ENCODE measurements at places on chromosomes 2 and 18.

GRCh38 chr18:58943896-58944295 is 79.2 kb downstream of the ZNF532 start:
- DNase-seq, result no peak

DNA sequence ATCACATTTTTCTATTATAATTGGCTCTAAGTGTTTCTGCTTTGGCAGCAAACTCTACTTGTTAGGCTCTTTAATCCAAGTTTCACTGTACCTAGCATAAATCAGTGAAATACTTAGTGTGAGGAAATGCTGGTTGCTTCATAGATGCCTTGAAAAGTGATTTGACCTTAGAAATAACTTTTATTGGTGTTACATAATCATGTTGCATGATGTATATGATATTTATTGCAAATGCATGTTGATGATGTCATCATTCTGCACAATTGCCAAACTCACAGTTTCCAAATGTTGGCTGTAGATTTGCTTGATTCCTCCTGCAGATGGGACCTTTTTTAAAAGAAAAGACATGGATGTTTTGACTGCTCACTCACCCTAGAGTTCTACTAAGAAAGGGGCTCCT is 137.6 kb upstream of the BCL2L11 start:
- DNase-seq, result no peak

GRCh38 chr2:149490296-149490695 is 97.3 kb downstream of the MMADHC start:
- DNase-seq, result no peak

DNA sequence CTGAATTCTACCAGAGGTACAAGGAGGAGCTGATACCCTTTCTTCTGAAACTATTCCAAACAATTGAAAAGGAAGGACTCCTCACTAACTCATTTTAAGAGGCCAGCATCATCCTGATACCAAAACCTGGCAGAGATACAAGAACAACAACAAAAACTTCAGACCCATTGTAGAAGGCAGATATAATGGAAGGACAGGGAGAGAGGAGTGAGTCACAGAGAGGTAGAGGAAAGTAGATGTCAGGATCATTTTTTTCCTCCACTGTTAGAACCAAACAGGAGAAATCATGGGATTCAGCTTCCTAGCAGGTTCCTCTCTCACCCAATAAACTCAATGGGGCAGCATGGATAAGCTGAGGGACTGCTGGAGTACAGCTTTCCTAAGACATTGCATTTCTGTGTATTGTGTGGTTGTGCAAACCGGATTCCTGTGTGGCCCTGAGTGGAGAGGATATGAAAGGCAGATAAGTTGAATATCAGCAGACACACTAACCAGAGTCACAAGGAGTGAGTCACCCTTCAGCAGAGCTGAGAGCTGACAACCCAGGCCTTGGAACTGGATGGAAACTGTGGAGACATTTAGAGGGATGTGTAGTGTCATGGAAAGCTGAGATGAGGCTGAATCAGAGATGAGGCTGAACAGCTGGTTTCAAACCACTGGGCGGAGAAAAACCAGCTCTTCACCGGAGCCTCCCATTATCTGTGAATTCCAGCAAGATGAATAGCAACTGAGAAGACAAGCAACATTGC is 60.9 kb upstream of the MMADHC start:
- no peak for DNase-seq

GRCh38 chr2:48454504-48454903 is 75.5 kb upstream of the STON1 start:
- DNase-seq, result no peak

DNA sequence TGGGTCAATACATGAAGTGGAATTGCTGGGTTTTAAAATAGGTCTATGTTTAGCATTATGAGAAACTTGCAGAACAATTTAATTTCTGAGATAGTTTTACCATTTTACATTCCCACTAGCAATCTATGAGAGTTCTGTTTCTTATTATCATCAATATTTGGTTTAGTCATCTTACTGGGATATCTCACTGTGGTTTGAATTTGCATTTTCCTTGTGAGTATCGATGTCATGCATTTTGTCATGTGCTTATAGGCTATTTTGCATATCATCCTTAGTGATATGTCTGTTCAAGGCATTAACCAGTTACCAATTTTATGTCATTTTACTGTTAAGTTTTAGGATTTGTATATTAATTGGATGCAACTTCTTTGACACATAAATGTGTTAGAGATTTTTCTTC is 204.4 kb downstream of the MCFD2 start:
- DNase-seq, result no peak

GRCh38 chr2:109385506-109385905 is 228.3 kb downstream of the SEPTIN10 start:
- no peak for DNase-seq

- DNase-seq, result no peak
These were observed 9.9 kb downstream of the GRP start for GRCh38 chr18:59229701-59230443.

DNA sequence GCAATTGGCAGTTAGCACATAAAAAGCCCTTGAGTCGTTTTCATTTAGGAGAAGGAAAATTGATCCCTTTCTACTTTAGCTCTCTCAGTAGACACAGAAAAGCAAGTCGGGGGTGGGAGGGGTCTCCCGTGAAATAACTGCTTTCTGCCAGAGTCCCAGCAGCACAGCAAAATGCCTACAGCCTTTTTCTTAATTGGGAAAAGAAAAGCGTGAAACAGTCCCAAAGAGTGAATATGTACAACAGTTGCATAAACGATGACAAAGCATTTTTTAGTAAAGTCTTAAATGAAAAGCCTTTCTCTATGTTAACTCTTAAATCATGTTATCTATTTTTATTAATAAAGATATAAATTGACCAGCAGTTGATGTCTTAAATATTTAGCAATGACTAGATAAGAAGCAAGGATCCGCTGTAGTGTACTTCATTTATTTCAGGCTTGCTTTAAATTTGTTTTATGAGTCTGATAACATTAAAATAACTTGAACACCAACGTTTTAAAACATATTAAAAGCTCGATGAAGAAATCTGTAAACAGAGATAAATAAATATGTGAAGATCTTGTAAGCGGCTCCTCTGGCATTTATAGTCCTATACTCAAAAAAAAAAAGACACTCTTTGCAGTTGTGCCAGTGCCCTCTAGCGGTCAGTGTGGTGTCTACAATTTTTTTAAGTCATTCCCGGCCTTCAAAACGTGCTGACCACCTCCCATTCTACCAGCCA is 42.3 kb upstream of the ATIC start:
- DNase-seq, result peak; percentile 21

DNA sequence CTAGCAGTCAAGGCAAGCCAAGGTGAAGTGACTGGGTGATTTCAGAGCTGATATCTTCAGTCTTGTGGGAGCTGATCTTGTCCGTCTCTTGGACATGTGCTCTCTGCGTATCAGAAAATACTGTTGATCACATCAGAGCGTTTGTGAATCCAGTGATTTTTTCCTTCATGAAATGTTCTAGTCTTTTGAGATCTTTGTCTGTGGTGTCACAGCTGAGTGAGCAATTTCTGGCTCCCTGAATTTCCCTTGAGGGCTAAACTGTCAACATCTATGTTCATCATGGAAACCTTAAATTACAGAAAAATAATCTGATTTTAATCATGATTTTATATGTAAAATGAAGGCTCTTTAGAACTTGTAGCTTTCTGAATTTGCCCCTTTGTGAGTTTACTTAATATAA is 432.0 kb downstream of the CCDC85A start:
- DNase-seq, result no peak

DNA sequence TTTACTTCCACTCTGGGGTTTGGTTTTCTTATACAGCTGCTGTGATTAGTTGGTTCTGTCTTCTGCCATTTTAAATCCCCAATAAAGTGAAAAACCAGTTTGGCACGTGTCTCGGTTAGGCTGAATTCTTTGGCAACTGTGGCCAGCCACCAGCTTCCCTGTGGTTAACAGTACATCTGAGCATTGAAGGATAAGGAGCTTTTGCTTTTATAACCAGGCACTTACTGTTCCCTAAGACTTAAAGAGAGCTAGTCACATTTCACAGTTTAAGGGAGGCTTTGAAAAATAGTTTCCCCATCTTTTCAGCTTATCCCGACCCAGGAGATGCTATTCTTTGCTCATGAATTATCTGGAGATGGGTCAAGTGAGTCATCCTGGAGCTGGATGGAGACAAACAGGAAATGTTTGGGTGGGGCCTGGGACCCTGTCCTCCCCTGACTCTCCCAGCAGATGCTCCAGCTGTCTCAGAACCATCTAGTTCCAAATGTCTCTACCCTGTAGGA is 57.3 kb upstream of the EML6 start:
- DNase-seq, result no peak

DNA sequence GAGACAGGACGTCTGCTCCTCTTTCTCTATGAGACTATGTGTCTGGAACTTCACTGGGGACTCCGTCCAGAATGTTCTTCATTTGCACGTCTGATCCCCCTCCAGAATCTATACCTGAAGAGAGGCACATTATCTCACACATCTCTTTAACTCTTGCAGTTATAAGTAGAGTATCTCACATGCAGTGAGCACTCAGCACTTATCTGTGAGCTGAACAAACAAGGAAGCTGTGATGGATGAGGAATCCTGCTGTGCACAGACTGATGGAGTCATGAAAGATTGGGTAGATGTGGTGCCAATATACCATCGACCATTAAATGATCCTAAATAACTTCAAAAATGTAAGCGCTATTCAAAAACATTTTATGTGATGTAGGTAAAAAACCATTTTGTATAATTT is 888.3 kb upstream of the CELF4 start:
- DNase-seq, result no peak

GRCh38 chr2:88500691-88501090 is 48.2 kb upstream of the FOXI3 start:
- no peak for DNase-seq

- DNase-seq, result no peak
These were observed 16.9 kb downstream of the QPCT start for GRCh38 chr2:37361216-37361815.

DNA sequence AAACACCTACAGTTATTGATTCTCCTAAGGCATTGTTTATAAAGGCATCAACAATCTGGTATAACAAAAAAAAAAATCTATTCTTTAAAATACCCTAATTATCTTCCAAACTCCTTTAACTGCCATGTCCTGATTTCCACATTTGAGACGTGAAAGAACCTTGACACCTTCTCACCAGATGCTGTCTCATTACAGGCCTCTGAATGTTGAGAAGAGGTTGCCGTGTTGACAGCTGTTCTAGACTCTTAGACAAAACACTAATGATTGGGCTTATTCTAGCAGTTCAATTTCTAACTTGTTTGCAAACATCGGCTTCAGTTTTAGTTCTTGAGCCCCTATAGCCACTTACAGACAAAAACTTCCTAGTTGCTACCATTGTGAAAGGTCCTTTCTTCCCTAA is 988.8 kb downstream of the LRP1B start:
- DNase-seq, result no peak

GRCh38 chr2:44652701-44653100 is 288.8 kb upstream of the SIX3 start:
- DNase-seq, result no peak

Data from NCI-H1436 treated with DMSO at 0.1 percent for 48 hours (cell line).